ENCODE measurements at places on chromosomes 2 and 18. TPM values are rescaled to one million over a fixed set of nuclear protein-coding genes. Genes with fewer than 3 reads are reported as not detected.

SP5 gene
- 0.98 TPM for total RNA-seq

CFAP221 gene
- total RNA-seq: 0.96 TPM

TUBA4B gene
- not detected for total RNA-seq

UPP2 gene
- not detected for total RNA-seq

NEU2 gene
- total RNA-seq: not detected

RNF25 gene
- total RNA-seq: 23.4 TPM

TANC1 gene
- total RNA-seq: 15.1 TPM

LRRC30 gene
- not detected for total RNA-seq

- H3K4me1 ChIP-seq: no peaks in the 10 kb centered on the region
- H3K27ac ChIP-seq: no peak overlapping the region
- no peak overlapping the region for H3K4me3 ChIP-seq
- H3K36me3 ChIP-seq: no peaks in the 10 kb centered on the region
Observed at GRCh38 chr2:158806941-158807340, 11.8 kb downstream of the DAPL1 start.

DNA sequence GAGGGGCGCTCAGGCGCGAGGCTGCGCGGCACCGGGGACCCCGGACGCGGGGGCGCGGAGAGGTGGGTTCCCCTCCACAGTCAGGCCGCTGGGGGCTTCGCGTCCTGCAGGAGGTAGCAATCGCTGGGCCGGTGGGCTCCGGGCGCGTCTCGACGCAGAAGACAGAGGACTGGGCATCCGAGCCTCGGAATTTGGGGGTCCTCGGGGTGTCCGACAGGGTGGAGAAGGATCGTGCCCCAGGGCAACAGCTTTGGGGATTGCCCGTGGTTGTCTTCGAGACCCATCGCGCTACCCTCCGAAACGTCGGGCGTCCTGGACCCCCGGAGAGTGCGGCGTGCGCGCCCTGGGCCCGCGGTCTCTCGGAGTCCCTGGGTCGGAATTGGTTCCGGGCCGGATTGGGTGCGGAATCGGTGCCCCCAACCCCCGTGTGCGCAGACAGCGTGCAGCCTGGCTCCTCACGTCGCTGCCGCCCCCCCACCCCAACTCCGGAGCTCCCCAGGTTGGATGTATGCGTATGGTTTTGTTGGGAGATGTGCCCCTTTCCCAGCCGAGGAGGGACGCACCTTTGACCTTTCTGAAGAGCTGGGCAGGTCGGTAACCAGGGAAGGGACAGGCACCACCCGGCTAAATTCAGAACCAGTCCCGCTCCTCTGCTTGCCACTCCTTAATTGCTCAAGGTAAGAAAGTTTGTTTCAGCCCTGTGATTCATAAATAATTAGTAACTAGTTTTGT lies 750 bp downstream of the NPAS2 start:
- peaks cover 3% of the 10 kb centered on the region for H3K4me1 ChIP-seq
- no peak for DNase-seq
- H3K4me3 ChIP-seq: peak overlapping the region; percentile 64
- H3K27me3 ChIP-seq: no peaks in the 10 kb centered on the region
- H3K36me3 ChIP-seq: no peaks in the 10 kb centered on the region
- H3K27ac ChIP-seq: peak overlapping the region; percentile 52

- no peaks in the 10 kb centered on the region for H3K4me1 ChIP-seq
- H3K4me3 ChIP-seq: no peak overlapping the region
- no peak for DNase-seq
- H3K36me3 ChIP-seq: peaks cover 16% of the 10 kb centered on the region
- no peaks in the 10 kb centered on the region for H3K27me3 ChIP-seq
Observed at GRCh38 chr2:226869371-226869770, 33.5 kb downstream of the RHBDD1 start.

DNA sequence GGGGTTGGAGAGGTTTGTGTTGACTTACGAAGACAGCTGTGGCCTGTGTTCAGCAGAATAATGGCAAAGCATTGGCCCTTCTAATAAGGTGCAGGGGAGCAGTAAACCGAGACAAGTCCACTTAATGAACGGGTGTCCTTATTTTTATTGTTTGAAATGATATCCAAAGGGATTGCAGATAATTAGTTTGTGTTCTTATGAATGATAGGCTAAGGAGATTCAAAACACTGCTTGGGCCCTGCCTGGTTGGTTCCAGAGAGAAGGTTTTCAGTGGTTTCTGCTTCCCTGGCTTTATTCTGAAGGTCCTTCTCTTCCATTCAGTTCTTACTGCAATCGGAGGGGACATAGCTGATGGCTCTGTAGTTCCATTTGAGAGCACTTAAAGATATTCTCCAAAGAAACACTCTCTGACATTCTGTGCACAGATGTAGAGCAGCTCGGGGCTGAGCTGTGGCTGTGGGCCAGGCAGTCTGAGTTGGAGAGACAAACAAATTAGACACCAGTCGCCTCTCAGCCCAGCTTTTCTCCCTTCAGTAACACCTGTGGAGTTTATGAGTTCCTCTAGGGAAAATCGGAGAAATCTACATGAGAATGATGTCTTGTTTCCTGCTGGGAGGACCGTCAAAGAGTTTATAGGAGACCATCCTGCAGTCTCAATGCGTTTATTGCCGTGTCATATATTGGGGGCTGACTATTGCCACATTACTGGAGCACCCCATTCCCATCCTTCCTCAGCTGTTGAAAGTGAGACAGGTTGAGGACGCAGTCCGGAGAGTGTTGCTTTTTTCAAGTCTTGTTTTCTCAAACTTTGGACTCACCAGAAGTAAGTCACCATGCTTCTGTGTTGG lies 6.5 kb downstream of the GREB1 start:
- no peak for DNase-seq
- no peak overlapping the region for H3K27ac ChIP-seq
- no peaks in the 10 kb centered on the region for H3K4me1 ChIP-seq
- no peaks in the 10 kb centered on the region for H3K36me3 ChIP-seq
- 0 out of 2 replicates have a peak, but pooled peaks cover 4% of the 10 kb centered on the region for H3K27me3 ChIP-seq

- no peaks in the 10 kb centered on the region for H3K27me3 ChIP-seq
- H3K4me1 ChIP-seq: no peaks in the 10 kb centered on the region
- no peak overlapping the region for H3K27ac ChIP-seq
- H3K4me3 ChIP-seq: no peak overlapping the region
Observed at GRCh38 chr2:241821460-241822263, 12.7 kb downstream of the NEU4 start.

DNA sequence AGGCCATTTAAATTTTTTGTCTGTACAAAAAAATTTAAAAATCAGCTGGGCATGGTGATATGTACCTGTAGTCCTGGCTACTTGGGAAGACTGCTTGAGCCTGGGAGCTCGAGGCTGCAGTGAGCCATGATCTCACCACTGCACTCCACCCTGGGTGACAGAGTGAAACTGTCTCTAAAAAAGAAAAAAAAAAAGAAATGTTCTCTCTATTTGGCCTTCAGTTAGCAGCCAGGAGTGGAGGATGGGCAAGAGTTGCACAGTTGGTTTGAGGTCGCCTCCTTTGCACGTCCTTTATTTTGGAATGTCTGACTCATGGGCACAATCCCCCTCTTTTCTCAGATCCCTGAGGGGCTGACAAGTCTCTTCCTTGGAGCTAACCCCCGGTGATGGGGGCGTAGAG lies 26.3 kb downstream of the ITM2C start:
- H3K27ac ChIP-seq: no peak overlapping the region
- DNase-seq: no peak
- no peaks in the 10 kb centered on the region for H3K36me3 ChIP-seq
- H3K4me1 ChIP-seq: no peaks in the 10 kb centered on the region
- no peaks in the 10 kb centered on the region for H3K27me3 ChIP-seq

- H3K27me3 ChIP-seq: no peaks in the 10 kb centered on the region
- H3K27ac ChIP-seq: no peak overlapping the region
- no peaks in the 10 kb centered on the region for H3K4me1 ChIP-seq
- H3K4me3 ChIP-seq: no peak overlapping the region
- no peak for DNase-seq
Observed at GRCh38 chr18:32548688-32549087, 78.0 kb upstream of the GAREM1 start.

DNA sequence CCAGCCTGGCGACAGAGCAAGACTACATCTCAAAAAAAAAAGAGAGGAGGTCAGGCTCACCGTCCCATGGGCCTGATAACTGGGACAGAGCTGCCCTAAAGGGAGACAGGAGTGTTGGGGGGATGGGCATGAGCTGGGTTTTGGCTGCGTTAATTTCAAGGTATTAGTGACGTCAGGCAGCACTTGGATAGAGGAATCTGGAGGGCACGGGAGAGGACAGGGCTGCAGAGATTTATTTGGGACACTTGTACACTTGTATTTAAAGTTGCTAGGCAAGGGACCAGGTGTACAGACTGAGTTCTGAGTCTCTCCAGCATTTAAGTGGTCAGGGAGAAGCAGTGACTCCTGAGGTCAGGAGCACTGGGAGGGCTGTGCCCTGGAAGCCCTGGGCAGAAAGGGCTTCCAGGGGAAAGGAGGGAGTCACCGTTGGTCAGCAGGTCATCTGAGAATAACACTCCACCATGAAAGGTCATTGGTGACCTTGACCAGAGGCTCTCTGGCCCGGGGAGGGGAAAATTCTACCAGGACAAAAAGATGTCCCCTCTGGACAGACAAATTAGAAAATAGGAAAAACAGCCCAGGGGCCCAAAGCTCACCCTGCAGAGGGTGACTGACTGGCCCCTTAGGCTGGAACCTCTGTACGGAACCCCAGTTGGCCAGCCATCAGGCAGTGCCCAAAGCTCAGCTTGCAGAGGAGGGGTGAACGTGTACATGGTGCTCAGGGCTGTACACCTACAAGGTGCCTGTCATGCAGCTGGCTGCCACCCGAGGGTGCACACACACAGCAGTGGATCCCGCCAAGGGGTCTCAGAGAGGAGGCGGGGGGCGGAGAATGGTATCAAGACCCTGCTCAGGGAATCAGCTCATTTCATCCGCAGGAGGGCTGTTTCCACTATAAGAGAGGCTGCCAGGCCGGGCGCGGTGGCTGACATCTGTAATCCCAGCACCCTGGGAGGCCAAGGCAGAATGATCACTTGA lies 23.0 kb upstream of the CNNM3 start:
- peaks cover 12% of the 10 kb centered on the region for H3K4me1 ChIP-seq
- no peak overlapping the region for H3K27ac ChIP-seq
- H3K4me3 ChIP-seq: no peak overlapping the region
- no peaks in the 10 kb centered on the region for H3K27me3 ChIP-seq

DNA sequence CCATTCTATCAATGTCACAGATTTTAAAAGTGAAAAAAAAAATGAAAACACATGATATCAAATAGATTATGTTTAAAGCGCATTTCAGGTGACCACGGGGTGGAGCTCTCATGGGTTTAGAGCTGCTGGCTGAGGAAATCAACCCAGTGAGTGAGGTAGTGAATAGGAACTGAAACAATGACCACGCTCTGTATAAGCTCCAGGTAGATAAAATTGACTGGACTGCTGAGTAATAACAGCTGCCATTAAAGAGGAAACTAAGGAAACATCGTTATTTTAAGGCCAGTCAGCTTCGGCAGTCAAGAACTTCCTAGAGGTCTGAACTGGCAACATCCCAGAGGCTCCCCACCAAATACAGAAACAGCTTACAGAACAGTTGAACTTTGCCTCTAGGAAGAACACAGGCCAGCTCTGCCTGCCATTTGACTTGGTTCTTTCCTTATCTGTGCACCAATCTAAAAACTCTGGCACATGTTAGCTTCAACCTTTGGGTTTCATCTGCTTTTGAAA lies 185.9 kb downstream of the PDE1A start:
- no peak overlapping the region for H3K4me3 ChIP-seq
- no peaks in the 10 kb centered on the region for H3K4me1 ChIP-seq
- peak; percentile 38 for DNase-seq
- no peak overlapping the region for H3K27ac ChIP-seq
- no peaks in the 10 kb centered on the region for H3K36me3 ChIP-seq

DNA sequence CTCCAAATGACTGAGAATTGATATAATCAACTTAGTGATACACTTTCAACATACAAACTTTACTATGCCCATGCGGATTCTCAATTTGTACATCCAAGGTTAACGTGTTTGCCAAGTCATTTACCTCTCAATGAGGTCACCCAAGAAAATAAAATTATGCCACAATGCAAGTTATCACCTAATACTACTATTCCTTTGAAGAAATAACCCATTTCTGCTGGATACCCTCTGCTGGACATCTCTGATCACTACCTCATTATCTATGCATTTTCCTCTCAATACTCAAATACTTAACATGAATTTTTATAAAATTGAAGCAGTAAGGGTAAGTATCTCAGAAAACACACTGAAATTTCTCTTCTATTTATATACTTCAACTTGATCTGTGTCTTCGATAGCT lies 12.7 kb downstream of the HNRNPLL start:
- DNase-seq: no peak
- H3K4me1 ChIP-seq: no peaks in the 10 kb centered on the region
- no peak overlapping the region for H3K27ac ChIP-seq
